Left colon (tissue), 2 donors: ENCODE measurements at places on chromosomes 3 and 15.

GRCh38 chr15:44029003-44029402 is 166.1 kb downstream of the FRMD5 start:
- DNase-seq, result no peak

GRCh38 chr15:76863693-76864092 is 41.4 kb downstream of the SCAPER start:
- DNase-seq, result no peak

DNA sequence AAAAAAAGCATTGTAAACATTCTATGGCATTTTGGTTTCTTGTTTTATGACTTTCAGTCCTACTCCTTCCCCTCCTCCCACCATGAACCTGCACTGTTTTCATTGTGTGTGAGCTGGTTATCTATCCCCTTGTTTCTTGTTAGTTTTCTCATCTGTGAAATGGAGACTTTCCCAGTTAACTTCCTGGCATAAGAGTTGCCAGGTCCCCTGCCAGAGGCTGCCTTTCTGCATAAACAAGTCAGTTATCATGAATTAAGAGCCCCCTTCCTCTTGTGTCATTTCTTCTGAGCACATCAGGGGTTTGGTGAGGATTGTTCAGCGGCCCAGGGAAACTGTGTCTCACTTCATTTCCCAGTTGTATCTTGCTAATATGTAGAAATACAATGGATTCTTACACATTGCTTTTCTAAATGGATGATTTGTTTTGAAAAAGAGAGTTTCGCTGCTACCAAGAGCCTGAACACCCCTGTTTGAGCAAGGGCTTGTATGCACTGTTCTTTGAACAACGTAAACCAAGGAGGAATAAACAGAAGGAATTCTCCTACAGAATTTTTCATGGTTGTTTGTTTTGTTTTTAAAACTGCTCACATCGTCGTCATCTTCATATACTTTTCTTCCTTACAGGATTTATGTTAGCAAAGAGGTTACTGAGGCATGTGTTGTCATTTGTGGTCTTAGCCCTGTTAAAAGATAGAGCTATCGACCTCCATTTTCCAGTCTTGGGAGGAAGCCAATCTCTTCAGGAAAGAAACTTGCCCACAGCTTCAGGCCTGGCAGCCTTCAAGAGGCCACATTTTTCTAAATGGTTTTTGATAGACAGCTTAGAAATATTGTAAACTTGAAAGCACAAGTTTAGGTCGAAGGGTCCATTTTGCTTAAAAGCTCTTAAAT is 144.6 kb upstream of the IL12A start:
- DNase-seq, result no peak

DNA sequence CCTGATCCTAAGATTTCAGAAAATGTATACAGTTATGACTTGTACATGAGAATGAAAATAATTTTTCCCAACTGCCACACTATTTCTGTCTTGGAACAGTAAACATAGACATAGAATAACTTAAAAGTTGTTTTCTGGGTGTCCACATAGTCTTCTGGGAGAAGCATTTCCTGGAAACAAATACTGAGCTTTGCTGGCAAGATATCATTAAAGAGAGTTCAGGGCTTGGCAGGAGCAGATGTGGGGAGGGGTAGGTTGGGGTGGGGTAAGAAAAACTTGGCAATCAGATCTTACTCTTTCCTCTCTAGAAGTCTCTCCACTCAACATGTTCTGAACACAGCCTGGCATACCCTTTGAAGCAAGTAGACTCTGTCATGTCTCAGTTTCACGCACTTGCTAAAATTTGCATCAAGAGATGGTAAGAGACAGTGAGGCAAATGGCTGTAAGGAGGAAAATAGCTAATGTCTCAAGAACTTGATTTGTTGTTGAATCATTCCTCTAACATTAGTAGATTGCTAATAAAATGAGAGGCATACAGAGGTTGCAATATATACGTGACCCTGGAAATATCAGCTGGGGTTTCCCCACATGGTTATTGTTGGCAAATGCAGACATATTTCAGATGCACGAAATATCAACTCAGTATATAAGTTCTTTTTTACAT is 27.3 kb upstream of the ABI3BP start:
- DNase-seq, result no peak

GRCh38 chr15:47975427-47975826 is 145.4 kb upstream of the SLC24A5 start:
- DNase-seq, result no peak

GRCh38 chr3:133540896-133541674 is 32.4 kb upstream of the CDV3 start:
- peak; percentile 40 for DNase-seq

GRCh38 chr3:168081171-168081771 is 14.5 kb downstream of the GOLIM4 start:
- no peak for DNase-seq

- no peak for DNase-seq
Observed at GRCh38 chr3:81045976-81046375, 715.5 kb downstream of the GBE1 start.

GRCh38 chr3:127745656-127746399 is 73.1 kb downstream of the ABTB1 start:
- no peak for DNase-seq

- DNase-seq, result peak; percentile 83
Observed at GRCh38 chr3:12869035-12869621, 27.8 kb upstream of the RPL32 start.

DNA sequence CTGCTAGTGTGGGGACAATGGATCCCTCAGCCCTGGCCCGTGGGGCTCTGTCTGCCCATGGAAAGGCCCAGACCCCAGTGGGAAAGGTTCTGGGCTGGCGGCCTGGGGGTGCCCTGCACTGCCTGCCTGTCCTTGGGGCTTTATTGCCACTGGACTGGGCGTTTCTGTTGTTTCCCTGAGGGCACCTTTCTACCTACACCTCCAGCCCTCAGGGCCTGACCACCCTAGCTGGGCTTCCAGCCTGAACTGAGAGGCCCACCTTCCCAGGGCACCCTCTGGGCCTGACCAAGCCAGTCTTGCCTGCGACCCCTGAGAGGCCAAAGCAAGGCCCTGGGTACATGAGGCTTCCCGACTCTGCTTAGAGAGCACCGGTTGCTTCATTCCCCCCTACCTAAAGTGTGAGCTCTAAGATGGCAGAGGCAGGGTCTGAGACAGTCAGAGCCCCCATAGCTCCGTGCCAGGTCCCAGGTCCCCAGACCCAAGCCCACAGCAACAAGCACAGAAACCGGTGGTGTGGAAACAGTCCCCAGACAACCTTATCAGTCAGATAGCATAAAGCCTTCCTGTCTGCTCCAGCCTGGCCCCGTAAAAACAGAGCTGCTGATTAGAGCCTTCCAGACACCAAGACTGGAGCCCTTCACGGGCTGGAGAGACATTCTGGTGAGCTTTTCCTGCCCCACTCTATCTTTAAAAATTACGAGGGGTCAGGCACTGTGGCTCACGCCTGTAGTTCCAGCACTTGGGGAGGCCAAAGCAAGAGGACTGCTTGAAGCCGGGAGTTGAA is 102.8 kb downstream of the CHSY1 start:
- no peak for DNase-seq

DNA sequence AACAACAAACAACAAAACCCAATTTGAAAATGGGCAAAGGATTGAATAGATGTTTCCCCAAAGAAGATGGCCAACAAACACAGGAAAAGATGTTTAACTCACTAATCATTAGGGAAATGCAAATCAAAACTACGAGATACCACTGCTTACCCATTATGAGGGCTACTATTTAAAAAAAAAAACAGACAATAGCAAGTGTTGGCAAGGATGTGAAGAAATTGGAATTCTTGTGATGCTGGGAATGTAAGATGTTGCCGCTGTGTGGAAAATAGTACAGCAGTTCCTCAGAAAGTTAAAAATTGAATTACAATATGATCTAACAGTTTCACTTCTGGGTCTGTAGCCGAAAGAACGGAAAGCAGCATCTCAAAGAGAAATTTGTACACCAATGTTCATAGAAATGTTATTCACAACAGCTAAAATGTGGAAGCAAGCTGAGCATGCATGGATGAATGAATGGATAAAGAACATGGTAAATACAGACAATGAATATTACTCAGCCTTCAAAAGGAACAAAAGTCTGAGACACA is 121.9 kb downstream of the CHSY1 start:
- no peak for DNase-seq

- DNase-seq, result no peak
Observed at GRCh38 chr3:124684459-124684858, 45.8 kb upstream of the UMPS start.

- DNase-seq, result no peak
Observed at GRCh38 chr3:131925571-131925970, 109.2 kb downstream of the CPNE4 start.

- no peak for DNase-seq
Observed at GRCh38 chr3:142027300-142027699, 122.0 kb downstream of the TFDP2 start.

DNA sequence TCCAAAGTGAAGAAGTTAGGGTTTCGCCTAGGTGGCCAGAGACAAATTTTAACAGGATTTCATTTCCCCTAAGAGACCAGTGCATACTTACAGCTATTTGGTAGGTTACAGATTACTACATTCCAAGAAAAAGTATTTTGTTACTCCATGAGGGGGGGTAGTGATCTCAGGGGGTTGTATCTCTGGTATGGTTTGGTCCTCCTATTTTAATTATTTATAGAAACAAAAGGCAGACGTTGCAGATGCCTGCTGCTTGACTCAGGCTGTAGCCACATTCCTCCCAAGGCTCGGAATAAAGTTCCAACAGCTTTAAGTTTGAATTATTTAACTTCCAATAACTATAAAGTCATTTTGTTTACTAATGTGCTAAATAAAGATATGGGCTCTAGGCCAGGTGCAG is 1.3 kb upstream of the TRIM59 start:
- DNase-seq, result no peak

- DNase-seq, result no peak
Observed at GRCh38 chr3:73284472-73284871, 223.0 kb downstream of the EBLN2 start.

- peak; percentile 17 for DNase-seq
Observed at GRCh38 chr15:28107111-28107903, 8.2 kb upstream of the OCA2 start.

GRCh38 chr15:74302821-74303359 is 64.6 kb downstream of the CYP11A1 start:
- DNase-seq, result no peak

- no peak for DNase-seq
Observed at GRCh38 chr3:154759966-154760365, 320.2 kb upstream of the MME start.

GRCh38 chr15:64894395-64895056 is 17.2 kb upstream of the ANKDD1A start:
- peak; percentile 72 for DNase-seq

DNA sequence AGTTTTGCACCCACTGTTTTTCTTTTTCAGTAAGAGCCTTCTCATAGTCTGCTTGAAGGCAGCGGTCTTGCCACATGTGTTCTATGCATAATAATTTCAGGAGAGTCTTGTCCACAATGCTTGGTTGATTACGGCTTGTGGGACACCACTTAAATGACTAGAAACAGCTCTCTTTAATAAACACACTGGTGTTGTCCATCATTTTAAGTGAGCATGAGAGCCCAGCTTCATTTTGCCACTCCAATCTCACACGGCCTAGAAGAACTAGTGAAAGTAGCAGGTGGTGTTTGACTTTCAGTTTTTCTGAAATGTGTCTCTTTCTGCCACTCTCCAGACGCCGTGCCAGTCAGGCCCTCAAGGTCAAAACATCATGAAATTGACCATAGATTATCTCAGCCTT is 292.1 kb downstream of the LPP start:
- no peak for DNase-seq

DNA sequence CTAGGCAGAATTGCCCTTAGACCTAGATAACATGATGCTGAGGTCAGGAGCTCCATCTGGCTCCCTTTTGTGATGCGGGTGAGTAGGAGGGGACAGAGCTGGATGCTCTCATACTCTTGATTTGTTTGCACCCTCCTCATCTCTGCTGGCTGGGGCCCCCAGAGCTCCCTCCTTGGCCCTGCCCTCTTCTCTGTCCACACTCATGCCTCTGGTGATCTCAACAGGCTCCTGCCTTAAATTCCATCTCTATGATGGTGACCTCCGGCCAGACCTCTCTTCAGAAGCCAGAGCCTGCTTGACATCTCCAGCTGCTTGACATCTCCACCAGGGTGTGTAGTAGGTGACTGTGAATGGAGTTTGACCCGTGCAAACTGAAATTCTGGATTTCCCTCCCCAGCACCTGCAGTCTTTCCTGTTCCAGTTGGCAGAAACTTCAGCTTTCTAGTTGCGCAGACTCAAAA is 4.3 kb upstream of the FGD5 start:
- DNase-seq, result no peak

GRCh38 chr3:16439163-16439847 is 74.2 kb downstream of the RFTN1 start:
- no peak for DNase-seq

- no peak for DNase-seq
Observed at GRCh38 chr3:17259685-17260084, 374.9 kb downstream of the PLCL2 start.

DNA sequence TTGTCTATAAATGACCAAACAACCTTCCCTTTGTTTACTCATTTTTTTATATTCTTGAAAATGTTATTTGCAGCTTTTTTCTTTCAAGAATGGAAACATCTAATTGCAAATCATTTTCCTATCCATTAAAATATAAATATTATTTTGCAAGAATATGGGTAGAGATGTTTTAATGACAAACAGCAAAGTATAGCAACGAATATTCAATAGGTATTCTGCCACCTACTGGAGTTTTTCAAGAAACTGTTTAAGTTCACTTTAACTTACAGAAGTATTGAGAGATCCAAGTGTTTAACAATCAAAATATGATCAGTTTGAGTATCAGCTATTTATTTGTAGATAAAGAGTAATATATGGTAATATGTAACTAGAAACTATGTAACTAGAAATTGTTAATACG is 6.9 kb upstream of the EOGT start:
- no peak for DNase-seq

GRCh38 chr3:70003119-70003518 is 3.6 kb downstream of the SAMMSON start:
- DNase-seq, result no peak

DNA sequence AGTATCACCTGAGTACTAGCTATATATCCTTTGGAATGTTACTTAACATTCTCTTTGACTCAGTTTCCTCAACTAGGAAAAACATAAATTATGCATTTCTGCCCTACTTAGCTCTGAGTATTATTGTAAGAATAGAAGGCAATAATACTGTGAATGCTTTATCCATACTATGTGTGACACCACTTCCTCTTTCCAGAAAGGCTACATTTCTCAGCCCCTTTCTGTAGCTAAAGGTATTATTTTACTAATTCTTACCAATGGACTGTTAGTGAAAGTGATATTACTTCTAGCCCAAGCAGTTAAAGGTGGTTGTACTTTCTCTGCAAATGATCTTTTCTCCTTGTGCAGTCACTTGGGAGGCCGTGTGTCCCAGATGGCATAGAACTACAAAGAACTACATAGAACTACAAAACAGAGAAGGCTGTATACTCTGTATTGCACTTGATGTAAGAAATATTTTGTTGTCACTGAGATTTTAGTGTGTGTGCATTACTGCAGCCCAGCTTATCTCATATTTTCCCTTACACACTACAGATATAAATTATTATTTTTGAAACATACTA is 35.1 kb downstream of the MYH15 start:
- no peak for DNase-seq
